ENCODE measurements at places on chromosomes 4 and X. TPM values are rescaled to one million over a fixed set of nuclear protein-coding genes. Genes with fewer than 3 reads are reported as not detected.

DNA sequence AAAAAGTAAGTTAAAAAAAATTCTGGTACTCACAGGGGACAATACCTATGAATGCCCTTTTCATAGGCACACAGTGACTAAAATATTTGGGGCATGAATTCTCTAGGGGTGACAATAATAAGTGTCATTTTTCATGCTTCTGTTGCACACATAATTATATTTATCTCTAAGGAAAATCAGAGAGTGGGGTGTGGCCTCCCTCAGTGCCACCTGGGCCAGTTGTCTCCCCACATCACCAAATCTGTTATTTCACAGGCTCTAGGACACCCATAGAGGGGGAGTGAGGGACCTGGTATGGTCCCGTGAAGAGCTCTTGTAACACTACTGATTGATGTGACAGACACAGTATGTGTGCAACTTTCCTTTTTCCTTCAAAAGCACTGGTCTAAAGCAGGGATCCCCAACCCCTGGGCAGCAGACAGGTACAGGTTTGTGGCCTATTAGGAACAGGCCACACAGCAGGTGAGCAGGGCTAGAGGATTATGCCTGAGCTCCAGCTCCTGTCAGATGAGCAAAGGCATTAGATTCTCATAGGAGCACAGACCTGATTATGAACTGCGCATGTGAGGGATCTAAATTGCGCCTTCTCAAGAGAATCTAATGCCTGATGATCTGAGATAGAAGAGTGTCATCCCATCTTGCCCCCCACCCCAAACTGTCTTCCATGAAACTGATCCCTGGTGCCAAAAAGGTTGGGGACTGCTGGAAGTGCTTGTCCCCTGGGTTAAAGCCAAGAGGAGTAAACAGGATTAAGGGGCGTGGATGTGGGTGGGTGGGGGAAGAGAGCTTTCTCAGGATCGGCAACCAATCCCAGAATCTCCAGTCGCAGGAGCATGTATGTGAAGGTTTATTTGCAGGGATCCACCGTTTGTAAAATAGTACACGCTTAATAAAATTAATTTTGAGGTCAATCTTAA lies 856 bp downstream of the SLC9B1 start:
- H3K36me3 ChIP-seq: no peaks in the 10 kb centered on the region
- H3K27ac ChIP-seq: peak overlapping the region; percentile 94
- peaks cover 5% of the 10 kb centered on the region for H3K4me1 ChIP-seq
- peak; percentile 34 for DNase-seq
- no peaks in the 10 kb centered on the region for H3K27me3 ChIP-seq

- no peaks in the 10 kb centered on the region for H3K4me1 ChIP-seq
- H3K36me3 ChIP-seq: no peaks in the 10 kb centered on the region
- no peak for DNase-seq
- H3K4me3 ChIP-seq: no peak overlapping the region
Measured at GRCh38 chrX:45353456-45353855, 152.8 kb upstream of the DIPK2B start.

GRCh38 chrX:48800574-48801279 lies 1.1 kb upstream of the HDAC6 start:
- H3K4me1 ChIP-seq: peaks cover 4% of the 10 kb centered on the region
- no peaks in the 10 kb centered on the region for H3K27me3 ChIP-seq
- no peaks in the 10 kb centered on the region for H3K36me3 ChIP-seq
- peak overlapping the region; percentile 61 for H3K4me3 ChIP-seq

- H3K27me3 ChIP-seq: no peaks in the 10 kb centered on the region
- H3K36me3 ChIP-seq: peaks cover 78% of the 10 kb centered on the region
- H3K27ac ChIP-seq: no peak overlapping the region
- H3K4me1 ChIP-seq: peaks cover 22% of the 10 kb centered on the region
- DNase-seq: peak; percentile 42
Measured at GRCh38 chr4:2924765-2925301, 38.4 kb downstream of the NOP14 start.

- H3K4me1 ChIP-seq: no peaks in the 10 kb centered on the region
- no peak overlapping the region for H3K27ac ChIP-seq
- H3K27me3 ChIP-seq: no peaks in the 10 kb centered on the region
- H3K36me3 ChIP-seq: no peaks in the 10 kb centered on the region
Measured at GRCh38 chrX:19824603-19825002, 62.8 kb downstream of the SH3KBP1 start.

GRCh38 chr4:76957004-76957738 lies 7.6 kb downstream of the SEPTIN11 start:
- H3K27me3 ChIP-seq: no peaks in the 10 kb centered on the region
- H3K36me3 ChIP-seq: no peaks in the 10 kb centered on the region
- H3K4me1 ChIP-seq: peaks cover 8% of the 10 kb centered on the region

DNA sequence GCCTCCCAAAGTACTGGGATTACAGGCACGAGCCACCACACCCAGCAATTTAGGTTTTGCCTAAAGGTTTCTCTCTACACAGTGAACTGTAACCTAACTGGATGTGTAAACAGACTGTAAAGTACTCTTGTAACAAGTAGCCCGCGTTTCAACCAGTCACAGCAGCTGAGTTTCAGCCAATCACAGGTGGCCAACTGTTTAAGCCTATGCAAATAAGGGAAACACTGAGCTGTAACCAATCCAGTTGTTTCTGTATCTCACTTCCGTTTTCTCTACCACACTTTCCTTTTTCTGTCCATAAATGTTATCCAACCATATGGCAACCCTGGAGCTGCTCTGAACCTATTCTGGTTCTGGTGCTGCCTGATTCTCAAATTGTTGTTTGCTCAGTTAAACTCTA lies 59.9 kb downstream of the DIPK2B start:
- no peaks in the 10 kb centered on the region for H3K27me3 ChIP-seq
- no peak overlapping the region for H3K27ac ChIP-seq
- H3K36me3 ChIP-seq: no peaks in the 10 kb centered on the region
- H3K4me3 ChIP-seq: no peak overlapping the region

GRCh38 chr4:185735866-185736400 lies 76.1 kb downstream of the SORBS2 start:
- no peak overlapping the region for H3K27ac ChIP-seq
- H3K27me3 ChIP-seq: no peaks in the 10 kb centered on the region
- H3K4me3 ChIP-seq: no peak overlapping the region
- DNase-seq: no peak
- H3K4me1 ChIP-seq: peaks cover 13% of the 10 kb centered on the region

DNA sequence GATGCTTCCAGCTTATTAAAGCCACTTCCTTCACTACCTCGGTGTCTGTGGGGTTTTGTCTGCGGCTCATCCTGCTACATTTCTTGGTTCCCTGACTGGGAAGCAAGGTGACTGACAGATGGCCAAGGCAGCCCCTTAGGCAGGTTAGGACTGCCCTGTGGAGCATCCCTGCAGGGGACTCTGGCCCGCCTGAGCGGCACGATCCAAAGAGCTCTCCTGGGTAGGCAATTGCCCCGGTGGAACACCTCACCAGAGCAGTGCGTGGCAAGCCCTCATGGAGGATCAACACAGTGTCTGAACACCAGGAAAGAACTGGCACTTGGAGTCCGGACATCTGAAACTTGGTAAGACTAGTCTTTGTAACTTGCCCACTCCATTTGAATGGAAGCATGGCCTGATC lies 1143.4 kb downstream of the ARAP2 start:
- H3K4me3 ChIP-seq: no peak overlapping the region
- no peak for DNase-seq
- H3K36me3 ChIP-seq: no peaks in the 10 kb centered on the region
- no peak overlapping the region for H3K27ac ChIP-seq

GRCh38 chrX:2903366-2903765 lies 25.8 kb downstream of the ARSD start:
- peaks cover 7% of the 10 kb centered on the region for H3K36me3 ChIP-seq
- no peak overlapping the region for H3K27ac ChIP-seq
- no peaks in the 10 kb centered on the region for H3K27me3 ChIP-seq
- no peaks in the 10 kb centered on the region for H3K4me1 ChIP-seq
- DNase-seq: no peak

DNA sequence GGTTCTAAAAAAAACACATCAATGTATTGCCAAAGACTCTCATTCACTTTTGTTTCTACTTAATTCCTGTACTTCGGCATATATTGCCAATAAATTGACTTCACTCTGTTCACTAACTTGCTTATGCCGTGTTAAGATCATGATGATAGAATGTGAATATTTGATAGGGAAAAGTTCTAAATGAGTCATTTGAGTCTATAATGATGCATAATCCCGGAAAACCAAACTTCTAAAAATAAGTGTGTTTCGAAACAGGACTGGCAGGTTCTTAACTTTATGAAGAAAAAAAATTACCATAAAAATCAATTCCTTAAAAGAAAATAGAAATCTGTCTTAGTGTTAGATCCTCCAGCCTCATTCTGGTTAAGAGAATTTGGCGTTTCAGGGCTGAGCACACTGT lies 387.5 kb upstream of the FTHL17 start:
- H3K27ac ChIP-seq: no peak overlapping the region
- H3K36me3 ChIP-seq: no peaks in the 10 kb centered on the region
- DNase-seq: no peak
- H3K4me1 ChIP-seq: no peaks in the 10 kb centered on the region
- no peak overlapping the region for H3K4me3 ChIP-seq

DNA sequence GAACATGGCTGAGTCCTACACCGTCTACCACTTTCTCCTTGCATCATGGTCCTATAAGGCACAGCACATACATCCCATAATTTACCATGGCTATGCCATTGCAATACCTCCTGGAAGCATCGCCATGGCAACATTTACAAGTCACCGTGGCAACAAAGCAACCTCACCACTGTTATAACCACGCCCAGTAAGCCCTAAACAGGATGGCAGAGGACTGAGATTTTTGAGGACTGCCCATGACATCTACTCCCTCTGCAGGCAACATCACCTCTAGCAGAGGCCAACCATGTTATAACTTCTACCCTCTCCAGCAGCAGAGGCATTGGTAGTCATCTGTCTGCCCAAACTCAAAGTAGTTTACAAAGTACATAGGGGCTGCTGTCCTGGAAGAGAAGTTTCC lies 29.7 kb downstream of the BCOR start:
- peaks cover 36% of the 10 kb centered on the region for H3K36me3 ChIP-seq
- no peak for DNase-seq
- H3K27ac ChIP-seq: no peak overlapping the region
- H3K4me1 ChIP-seq: no peaks in the 10 kb centered on the region
- H3K4me3 ChIP-seq: no peak overlapping the region

DNA sequence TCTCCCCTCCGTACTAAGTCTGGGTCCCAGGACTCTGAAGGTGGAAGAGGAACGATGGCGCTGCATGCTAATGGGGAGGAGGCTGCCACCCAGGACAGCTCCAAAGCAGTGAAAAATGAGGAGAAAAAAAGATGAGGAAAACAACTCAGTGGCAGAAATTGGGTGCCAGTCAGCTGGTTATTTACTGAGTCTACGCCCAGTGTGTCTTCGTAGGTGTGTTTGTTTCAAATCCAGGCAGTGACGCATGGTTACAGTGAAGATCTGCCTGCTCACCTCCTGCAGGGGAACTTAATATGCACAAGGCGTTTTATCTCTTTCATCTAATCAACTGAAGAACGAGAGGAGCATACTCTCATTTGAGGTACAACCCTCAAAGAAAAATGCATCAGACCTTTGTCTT lies 70.9 kb upstream of the FBXW7 start:
- no peak overlapping the region for H3K27ac ChIP-seq
- no peaks in the 10 kb centered on the region for H3K36me3 ChIP-seq
- no peak overlapping the region for H3K4me3 ChIP-seq

GRCh38 chr4:145230726-145231125 lies 50.3 kb upstream of the OTUD4 start:
- no peak for DNase-seq
- peaks cover 7% of the 10 kb centered on the region for H3K4me1 ChIP-seq
- H3K27me3 ChIP-seq: no peaks in the 10 kb centered on the region
- H3K4me3 ChIP-seq: no peak overlapping the region
- H3K27ac ChIP-seq: no peak overlapping the region

DNA sequence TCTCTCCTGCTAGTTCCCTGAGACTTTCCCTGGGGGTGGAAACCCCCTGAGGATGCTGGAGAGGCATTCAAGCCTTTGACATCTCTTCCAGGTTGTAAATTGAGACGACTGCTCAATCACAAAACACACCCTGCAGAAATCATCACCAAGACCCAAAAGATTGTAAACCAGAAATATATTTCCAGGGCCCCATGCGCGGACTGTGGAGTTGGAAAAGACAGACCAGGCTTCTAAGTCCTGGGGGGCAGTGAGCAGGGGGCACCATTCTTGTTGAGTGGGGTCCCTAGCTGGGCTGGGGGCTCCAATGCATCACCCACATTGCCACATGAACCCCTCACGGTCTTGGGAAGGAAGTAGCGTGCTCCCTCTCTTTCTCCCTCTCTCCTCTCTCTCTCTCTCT lies 87.9 kb upstream of the C4orf50 start:
- H3K27me3 ChIP-seq: no peaks in the 10 kb centered on the region
- H3K27ac ChIP-seq: no peak overlapping the region
- H3K4me1 ChIP-seq: no peaks in the 10 kb centered on the region
- H3K4me3 ChIP-seq: no peak overlapping the region

DNA sequence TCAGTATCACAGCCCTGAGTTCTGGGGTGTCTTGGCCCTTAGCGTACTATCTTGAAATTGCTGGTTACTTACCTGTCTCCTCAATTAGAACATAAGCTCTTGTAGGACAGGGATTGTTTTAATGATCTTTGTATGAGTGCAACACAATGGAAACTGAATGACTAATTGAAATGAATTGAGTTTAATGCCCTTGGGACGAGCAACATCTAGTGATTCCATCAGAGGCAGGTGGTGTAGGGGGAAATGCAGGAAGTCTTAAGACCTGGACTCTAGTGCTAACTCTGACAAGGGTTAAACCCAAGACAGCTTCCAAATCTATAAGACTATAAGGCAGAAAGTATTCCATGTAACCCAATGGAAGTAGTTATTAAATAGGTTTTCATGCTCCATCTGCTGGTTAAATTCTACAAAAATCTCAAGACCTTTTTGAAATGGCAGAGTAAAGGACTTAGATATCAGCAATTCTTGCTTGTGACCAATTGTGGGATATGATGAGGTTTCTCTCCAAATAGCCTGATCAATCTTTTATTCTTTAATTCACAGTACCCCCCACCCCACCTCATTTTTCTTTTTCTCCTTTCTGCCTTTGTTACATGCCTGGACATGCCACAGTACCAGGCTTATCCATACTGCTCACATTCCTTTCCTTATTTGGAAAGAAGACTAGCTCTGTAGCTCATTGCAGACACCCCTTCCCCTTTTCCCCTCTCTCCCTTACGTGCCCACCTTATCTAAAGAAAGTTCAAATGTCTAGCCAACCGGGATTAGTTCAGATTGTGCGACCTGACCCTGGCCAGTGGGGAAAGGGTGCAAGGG lies 340.8 kb downstream of the PAPSS1 start:
- H3K36me3 ChIP-seq: no peaks in the 10 kb centered on the region
- H3K27me3 ChIP-seq: no peaks in the 10 kb centered on the region
- no peak for DNase-seq
- no peak overlapping the region for H3K4me3 ChIP-seq
- no peaks in the 10 kb centered on the region for H3K4me1 ChIP-seq

GRCh38 chrX:142036116-142036515 lies 132.4 kb downstream of the MAGEC1 start:
- H3K36me3 ChIP-seq: no peaks in the 10 kb centered on the region
- no peaks in the 10 kb centered on the region for H3K27me3 ChIP-seq
- DNase-seq: no peak
- H3K4me3 ChIP-seq: no peak overlapping the region
- no peak overlapping the region for H3K27ac ChIP-seq

- H3K4me1 ChIP-seq: no peaks in the 10 kb centered on the region
- no peaks in the 10 kb centered on the region for H3K27me3 ChIP-seq
- DNase-seq: no peak
Measured at GRCh38 chr4:47829438-47829837, 8.4 kb downstream of the CORIN start.

- no peaks in the 10 kb centered on the region for H3K27me3 ChIP-seq
- peak overlapping the region; percentile 81 for H3K27ac ChIP-seq
- no peaks in the 10 kb centered on the region for H3K36me3 ChIP-seq
- peaks cover 13% of the 10 kb centered on the region for H3K4me1 ChIP-seq
Measured at GRCh38 chr4:112284166-112284565, 1.5 kb downstream of the TIFA start.

NHSL2 gene
- 17.3 TPM for total RNA-seq

ERAS gene
- not detected for total RNA-seq

CCNI gene
- total RNA-seq: 319 TPM

C4orf36 gene
- total RNA-seq: 2.3 TPM

GPRASP3 gene
- total RNA-seq: 4.3 TPM

CLGN gene
- total RNA-seq: 0.93 TPM
